NCI-H1417 treated with DMSO at 0.1 percent for 48 hours (cell line): ENCODE measurements at places on chromosomes 13 and 19.

- no peak for DNase-seq
Observed at GRCh38 chr13:100115693-100116254, 26.9 kb downstream of the PCCA start.

- DNase-seq, result no peak
Observed at GRCh38 chr19:5321851-5322681, 18.5 kb downstream of the PTPRS start.

DNA sequence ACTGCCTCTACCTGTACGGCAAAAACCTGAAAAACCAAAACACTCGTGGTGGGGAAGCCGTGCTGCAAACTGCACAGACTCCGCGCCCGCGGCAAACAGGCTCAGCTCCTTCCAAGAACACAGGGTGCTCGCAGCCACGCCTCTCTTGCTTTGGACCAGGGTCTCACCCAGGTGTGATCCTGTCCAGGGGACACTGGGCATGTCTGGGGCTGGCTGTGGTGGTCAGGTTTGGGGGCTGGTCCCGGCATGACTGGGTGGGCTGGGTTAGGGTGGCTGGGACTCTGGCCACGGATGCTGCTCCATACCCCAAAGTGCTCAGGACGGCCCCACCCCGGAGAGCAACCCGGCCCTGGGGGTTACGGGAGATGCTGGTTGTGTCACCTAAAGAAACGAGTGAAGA, 13.9 kb downstream of the GPX4 start:
- DNase-seq, result no peak

DNA sequence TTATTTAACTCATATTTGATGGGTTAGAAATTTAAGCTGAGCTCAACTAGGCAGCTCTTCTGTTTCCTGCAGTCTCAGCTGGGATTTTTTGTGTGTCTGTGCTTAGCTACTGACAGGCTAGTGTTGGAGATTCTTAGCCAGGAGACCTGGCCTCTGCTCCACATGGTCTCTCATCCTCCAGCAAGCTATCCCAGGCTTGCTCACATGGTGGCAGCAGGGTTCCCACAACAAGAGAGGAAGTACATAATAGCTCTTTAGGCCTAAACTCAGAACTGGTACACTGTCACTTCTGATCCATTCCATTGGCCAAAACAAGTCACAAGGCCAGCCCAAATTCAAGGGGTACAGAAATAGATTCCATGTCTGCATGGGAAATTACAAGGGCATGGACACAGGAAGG, 406.2 kb downstream of the SUCLA2 start:
- DNase-seq, result no peak

DNA sequence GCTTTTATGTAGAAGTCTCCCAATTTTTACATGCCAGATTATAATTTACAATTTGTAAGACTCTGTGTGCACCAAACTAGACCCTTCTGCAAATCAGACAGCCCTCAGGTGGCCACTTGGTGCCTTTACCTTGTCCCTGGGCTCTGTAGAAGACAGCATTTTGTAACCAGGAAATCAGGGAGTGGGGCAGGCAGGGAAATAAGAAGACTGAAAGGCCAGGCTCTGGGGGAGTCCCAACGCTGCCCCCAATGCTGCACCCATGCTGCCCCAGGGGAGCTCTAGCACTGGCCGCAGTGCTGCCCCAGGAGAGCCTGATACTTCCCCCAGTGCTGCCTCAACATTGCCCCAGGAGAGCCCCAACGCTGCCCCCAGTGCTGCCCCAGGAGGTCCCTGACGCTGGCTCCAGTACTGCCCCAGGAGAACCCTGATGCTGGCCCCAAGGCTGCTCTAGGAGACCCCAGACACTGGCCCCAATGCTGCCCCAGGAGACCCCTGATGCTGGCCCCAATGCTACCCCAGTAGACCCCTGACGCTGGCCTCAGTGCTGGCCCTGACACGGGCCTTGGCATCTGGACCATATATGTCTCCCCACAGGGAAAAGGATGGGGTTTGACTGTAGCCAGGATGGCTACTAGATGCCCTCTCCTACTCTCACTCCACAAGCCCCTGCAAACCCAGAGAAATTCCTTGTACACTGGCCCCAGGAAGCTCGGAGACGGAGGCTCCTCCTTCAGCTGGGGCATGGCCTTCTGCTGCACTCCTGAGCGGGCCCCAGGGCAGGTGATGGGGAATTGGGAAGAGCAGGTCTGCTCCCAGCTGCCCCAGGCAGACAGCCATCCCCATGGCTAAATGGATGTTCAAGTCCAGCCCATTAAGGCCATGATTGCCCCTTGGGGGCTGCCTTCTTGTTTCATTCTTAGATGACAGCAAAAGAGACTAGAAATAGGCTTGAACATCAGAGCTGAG, 23.6 kb downstream of the VSTM2B start:
- DNase-seq, result no peak

GRCh38 chr13:28329395-28330158, 165.4 kb downstream of the FLT1 start:
- DNase-seq, result no peak

DNA sequence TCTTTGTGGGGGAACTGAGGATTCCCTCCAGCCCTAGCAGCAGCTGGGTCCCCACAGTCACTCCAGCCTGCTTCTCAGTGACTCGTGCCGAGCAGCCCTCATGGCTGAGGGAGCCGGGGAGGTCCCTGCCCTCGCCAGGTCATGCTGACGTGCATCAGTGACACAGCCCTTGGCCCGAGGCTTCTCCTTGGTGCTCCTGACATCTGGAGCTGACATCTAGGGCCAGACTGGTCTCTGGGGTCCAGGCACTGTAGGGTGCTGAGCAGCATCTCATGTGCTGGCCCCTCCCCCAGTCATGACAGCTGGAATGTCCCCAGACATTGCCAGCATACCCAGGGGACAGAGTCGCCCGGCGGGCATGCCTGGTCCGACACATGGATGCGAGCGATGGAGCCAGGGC, 14.4 kb downstream of the COMP start:
- DNase-seq, result no peak

DNA sequence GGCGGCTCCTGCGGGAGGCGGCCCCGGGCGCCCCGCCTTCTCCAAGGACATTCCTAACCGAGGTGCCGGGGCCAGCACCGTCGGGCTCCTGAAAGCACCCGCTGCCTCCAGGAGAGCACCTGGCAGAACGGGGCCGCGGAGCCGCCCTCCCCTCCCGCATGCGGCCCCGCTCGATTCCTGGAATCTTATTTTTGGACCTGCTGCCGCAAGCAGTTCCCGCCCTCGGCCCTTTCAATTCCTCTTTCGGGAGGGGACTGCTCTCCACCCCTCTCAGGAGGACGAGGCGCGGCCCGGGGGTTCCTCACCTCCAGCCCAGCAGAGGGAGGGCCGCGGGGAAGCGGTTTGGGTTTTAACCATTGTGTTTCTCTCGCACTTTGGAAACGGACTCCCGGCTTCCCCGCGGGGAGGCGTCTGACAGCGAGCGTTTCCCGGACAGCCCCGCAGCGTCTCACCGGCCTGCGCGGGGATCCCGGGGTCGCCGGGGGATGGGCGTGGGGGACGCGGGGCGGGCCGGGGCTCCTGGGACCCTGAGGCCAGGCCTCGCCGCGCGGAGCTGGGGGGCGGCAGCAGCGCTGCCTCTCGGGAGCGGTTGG, 849 bp downstream of the GAS6 start:
- no peak for DNase-seq
